CD4-positive, alpha-beta T cell (primary cell): ENCODE measurements at places on chromosomes 11 and 22.

- no peak for DNase-seq
These were observed 55.7 kb downstream of the PTPRJ start for GRCh38 chr11:48036011-48036410.

DNA sequence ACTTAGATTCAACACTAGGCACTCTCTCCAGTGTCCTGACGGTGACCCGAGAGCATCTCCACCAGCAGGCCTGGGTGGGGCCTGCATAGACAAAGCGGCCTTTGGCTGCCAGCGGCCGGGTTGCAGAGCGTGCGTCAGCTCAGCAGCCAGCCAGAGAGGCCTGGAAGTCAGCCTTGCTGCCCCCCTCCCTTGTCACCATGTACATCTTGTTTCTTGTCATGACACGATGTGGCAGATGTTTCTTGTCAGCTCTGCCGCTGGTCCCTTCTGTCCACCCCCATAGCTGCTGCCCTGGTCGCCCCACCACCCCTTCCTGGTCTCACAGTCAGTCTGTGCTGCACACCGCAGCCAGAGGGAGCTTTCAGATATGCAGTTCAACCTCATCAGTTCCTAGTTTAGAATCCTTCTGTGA lies 33.1 kb upstream of the CBX7 start:
- no peak for DNase-seq

DNA sequence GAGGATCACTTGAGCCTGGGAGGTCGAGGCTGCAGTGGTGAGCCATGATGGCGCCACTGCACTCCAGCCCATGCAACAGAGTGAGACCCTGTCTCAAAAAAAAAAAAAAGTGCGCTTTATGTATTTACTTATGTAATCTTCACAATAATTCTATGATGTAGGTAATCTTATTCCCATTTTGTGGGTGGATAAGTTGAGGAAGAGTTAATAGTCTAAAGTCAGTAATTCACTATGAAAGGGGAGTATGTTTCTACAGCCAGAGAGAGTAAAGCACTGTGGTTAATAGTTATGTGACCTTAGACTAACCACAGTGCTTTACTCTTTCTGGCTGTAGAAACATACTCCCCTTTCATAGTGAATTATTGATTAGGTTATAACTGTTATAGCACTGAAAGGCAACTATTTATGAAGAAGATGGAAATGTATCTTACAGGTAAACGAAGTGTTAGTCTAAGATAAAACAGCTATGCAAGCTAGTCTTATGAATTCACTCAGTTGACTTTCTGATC lies 11.9 kb downstream of the CTR9 start:
- DNase-seq = no peak

- no peak for DNase-seq
These were observed 68.2 kb upstream of the ALKBH3 start for GRCh38 chr11:43812471-43812870.

- DNase-seq = no peak
These were observed 921 bp downstream of the CCDC116 start for GRCh38 chr22:21633481-21633880.

DNA sequence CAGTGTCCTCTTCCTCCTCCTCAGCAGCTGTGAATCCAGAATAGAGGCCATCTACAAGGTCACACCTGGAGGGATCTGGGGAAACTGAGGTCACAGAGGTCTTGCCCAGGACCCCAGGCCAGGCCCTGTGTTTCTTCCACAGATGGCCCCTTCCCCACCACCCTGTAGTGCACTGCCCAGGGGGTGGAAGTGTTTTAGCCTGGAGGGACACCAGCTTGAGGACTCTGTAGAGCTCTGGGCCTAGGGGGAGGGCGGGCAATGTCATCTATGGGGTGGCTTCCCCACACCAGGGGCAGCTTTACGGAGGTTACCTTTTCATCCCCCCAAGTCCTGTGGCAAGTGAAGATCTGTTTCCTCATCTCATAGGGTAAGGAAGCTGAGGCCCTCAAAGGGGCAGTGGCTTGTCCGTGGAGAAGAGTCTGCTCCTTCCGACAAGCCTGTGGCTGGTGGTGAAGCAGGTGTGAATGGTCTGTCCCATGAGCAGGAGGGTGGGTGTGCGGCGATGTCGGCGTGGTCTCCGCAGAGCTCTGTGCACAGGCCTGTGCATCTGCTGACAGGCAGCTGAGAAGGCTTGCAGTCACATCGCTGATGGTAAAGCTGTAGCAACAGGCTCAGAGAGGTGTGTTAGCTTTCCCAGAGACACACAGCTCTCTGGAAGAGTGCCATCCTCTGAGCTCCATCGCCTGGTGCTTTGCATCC lies 74.1 kb upstream of the WNT7B start:
- DNase-seq = no peak

DNA sequence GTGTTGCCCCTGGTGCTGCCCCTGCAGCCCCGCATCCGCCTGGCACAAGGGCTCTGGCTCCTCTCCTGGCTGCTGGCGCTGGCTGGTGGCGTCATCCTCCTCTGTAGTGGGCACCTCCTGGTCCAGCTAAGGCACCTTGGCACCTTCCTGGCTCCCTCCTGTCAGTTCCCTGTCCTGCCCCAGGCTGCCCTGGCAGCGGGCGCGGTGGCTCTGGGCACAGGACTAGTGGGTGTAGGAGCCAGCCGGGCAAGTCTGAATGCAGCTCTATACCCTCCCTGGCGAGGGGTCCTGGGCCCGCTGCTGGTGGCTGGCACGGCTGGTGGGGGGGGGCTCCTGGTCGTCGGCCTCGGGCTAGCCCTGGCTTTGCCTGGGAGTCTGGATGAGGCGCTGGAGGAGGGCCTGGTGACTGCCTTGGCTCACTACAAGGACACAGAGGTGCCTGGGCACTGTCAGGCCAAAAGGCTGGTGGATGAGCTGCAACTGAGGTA lies 278 bp downstream of the ROM1 start:
- DNase-seq = no peak

DNA sequence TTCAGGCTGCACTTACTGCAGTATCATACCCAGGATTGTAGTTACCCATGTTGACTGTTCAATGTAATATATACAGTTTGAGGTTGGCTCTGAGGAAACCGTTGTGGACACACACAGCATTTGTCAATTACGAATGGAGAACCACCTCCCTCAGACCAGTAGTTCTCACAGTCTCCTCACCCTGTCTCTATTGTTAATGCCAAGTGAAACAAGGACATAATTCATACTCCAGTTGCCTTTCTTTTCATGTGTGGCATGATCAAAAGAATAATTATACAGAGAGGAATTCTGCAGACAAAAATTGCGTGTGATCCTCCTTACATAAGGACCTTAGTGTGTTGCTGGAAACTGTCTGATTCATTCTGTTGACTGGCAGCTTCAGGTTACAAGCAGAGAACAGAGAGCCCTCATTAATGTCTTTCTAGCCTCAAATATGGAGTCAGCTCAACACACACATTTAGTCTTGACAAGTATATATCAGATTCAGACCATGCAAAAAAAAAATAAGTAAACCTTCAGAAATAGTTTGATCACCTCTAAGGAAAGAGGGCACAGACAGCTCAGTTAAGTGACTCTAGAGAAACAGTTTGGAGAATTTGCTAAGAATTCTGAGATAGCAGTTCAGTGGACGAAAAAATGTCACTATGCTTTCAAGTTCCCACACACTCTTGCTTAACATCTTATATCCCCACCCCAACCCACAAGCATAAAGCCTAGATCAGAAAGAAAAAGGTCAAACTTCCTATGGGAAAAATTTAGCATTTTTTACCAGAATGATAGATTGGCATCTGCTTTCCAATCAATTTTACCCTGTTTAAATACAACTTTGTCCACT lies 96.1 kb downstream of the MAML2 start:
- DNase-seq = no peak

GRCh38 chr11:88469561-88470225 lies 132.2 kb upstream of the CTSC start:
- DNase-seq = no peak

- DNase-seq = no peak
These were observed 6.7 kb downstream of the DUSP8 start for GRCh38 chr11:1565173-1565903.

GRCh38 chr11:35945137-35945518 lies 1.3 kb downstream of the LDLRAD3 start:
- DNase-seq = no peak

DNA sequence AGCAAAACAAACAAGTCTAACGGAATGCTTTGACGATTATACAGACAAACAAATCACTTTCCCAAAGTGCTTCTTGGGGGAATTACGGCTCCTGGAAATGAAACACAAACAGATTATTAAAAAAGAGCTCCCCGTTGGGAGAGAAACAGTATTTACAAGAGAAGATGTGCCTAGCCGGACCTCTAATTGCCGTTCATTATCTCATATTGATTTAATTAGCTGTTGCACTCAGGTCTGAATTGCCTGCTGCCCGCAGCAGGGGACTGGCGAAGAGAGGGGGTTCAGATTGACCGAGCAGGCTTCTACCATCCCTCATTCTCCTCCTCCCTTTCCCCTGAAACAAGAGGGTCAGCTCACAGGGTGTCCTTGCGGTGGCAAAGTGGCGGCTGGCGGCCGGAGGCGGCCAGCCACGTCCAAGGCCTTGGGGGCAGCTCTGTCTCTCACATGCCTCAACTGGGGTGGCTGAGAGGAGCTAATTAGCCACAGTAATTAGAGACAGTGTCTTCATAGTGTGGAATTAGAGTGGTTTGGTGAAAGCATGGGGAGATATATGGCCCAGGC lies 295.1 kb downstream of the MIAT start:
- DNase-seq = no peak

- no peak for DNase-seq
These were observed 30.1 kb downstream of the KCNC1 start for GRCh38 chr11:17764446-17765218.

DNA sequence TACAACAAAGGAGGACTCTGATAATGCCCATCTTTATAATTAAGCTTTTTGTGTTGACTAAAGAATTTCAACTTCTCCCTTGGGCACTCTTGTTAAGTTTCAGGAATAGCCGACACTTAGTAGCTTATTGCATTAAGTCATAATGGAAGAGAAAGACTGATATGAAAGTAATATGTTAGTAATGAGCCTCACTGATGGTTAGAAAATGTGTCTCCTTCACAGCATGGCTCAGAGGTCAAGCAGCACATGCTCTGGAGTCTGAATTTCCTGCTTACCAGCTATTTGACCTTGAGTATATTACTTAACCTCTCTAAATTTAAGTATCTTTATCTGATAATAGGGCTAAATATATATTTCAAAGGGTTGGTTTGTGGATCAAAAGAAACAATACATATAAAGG lies 39.0 kb downstream of the PDGFD start:
- no peak for DNase-seq

GRCh38 chr11:15663777-15664218 lies 549.1 kb downstream of the INSC start:
- no peak for DNase-seq

DNA sequence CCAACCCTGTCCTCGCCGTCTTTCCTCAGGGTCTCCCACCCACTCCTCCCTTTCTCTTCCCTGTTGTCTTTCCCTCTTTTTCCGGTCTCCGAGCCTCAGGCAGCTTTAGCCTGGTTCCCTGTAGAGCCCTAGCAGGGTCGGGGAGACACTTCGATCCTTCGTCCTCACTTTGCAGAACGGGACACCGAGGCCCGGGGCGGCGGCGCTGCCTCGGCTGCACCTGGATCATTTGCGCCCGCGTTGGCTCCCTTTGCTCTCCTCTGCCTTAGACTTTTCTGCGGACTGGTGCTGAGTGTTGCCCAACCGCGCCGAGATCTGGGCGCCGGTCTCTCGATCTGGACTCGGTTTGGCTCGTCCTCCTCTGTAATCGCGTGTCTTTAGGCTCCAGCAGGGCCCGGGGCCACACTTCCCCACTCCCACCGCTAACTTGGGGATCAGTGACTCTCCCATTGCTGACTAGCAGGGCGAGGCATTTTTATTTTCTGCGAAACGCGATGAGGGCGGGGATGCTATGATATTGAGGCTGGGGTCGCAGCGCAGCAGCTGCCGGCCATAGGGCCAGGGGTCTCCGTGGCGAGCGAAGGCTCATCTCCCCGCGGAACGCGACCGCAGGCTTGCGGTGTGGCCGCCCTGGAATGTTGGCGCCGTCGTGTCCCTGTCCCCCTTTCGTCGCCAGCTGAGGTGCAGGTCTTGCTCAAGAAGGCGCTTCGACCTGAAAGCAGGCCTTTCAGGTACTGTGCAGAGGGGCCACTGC lies 1.6 kb upstream of the E2F8 start:
- no peak for DNase-seq

DNA sequence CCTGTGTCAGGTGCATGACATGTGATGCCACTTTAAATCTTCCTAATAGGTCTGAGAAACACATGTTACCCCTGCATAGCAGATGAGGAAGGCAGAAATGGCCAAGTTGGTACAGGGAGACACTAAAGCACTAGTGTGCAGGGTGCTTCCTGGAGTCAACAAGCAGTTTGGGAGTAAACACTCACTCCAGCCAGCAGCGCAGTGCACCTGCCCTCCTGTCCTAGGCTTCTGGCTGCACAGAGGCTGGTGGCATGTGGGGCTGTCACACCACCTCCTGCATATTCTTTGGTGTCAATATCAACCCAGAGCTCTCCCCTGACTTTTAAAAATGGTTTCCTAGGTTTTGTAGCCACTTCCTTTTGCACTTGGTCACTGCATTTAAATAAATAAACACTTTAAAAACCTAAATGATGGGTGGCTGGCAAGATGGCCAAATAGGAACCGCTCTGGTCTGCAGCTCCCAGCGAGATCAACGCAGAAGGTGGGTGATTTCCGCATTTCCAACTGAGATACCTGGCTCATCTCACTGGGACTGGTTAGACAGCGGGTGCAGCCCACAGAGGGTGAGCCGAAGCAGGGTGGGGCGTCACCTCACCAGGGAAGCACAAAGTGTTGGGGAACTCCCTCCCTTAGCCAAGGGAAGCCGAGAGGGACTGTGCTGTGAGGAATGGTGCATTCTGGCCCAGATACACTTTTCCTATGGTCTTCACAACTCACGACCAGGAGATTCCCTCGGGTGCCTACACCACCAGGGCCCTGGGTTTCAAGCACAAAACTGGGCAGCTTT lies 33.5 kb downstream of the GAB4 start:
- no peak for DNase-seq

GRCh38 chr11:1586699-1587098 lies 1.6 kb upstream of the KRTAP5-1 start:
- DNase-seq = no peak

DNA sequence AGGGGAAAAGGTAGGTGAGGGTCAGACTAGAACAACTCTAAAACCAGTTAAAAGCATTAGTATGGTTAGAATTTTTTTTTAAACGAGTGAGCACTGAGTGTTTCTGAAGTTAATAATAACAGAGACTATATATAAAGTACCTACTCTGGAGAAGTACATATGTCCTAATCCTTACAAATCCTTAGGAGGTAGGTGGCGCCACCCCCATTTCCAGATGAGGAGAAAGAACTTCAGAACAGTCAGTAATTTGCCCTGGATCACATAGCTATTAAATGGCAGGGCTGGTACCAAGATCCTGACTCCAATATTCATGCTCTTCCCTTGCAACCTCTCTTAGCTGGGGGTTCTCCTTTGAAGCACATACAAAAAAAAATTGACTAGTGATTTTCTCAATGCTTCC lies 80.5 kb downstream of the CLPB start:
- DNase-seq = no peak

DNA sequence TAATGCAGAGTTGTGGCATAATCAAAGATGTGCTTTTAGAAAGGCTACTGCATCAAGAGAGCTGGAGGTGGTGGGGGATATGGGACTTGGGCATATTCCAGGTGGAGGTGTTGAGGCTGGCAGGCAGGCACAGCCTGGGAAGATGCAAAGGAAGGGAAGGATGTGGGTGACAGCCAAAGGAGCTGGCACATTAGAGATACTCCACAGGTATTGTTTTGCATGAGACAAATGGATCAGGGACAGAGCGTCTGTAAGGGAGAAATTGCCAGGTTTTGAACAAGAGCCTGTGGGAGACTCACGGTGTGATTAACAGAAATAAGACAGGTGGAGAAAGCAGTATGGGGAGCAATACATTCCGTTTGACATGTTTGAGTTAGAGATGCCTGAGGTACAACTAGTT lies 263.7 kb downstream of the NELL1 start:
- DNase-seq = no peak
